ENCODE measurements at places on chromosomes 2 and 18.

DNA sequence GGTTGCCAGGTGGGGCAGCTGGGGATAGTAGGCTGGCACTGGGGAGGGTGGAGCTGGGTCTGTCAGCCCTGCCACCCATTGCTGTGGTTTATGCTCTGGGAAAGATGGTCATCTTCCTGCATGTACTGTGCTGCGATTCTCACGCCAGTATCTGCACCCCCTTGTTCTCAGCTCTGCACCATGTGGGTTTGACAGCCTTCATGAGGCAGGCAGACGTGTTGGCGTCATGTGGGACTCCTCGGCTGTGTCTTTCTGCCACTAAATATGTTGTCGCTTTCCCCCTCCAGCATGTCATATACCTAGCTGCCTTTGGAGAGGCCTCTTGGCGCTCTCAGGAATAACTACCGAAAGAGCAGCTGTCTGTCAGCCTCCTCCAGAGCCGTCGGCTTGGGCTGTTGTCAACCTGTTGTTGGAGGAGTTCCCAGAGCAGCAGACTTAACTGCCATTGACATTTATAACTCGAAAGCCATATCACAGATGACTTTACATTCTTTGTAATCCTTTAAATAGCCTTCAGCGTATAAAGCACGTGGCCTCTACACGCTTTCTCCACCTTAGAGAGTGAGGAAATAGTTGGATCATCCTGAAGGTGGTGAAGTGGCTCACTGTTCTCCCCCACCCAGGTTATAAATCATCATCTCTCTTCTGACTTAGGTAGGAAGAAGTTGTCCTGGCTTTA, 80.4 kb upstream of the MGAT5 start:
- DNase-seq = peak; percentile 65

DNA sequence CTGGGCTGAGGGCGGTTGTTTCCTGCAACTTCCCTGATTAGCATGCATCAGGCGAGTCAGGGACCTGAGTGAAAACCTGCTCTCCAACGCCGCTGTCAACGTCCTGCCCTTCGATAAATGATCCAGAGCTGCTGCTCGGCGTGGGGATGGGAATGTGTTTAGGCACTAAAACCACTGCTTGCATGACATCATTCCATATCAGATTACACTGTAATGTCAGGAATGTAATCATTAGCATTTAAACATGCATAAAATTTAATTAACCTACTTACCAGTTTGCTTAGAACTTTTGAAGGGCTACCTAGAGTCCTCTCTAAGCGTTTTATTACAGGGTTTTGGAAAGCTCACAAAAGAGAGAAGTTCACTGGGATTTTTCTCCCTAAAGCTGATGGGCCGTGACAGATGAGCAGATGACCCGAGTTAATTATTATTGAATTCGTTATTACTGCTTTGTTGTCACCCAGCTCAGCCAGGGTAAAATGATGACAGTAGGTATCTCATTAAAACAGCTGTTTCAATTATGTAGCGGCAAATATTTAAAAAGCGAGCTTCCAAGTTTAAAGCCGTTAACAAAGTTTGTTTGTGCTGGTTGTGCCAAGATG, 685.6 kb upstream of the SALL3 start:
- DNase-seq = no peak

GRCh38 chr2:43513216-43513615, 82.6 kb downstream of the THADA start:
- DNase-seq = no peak

DNA sequence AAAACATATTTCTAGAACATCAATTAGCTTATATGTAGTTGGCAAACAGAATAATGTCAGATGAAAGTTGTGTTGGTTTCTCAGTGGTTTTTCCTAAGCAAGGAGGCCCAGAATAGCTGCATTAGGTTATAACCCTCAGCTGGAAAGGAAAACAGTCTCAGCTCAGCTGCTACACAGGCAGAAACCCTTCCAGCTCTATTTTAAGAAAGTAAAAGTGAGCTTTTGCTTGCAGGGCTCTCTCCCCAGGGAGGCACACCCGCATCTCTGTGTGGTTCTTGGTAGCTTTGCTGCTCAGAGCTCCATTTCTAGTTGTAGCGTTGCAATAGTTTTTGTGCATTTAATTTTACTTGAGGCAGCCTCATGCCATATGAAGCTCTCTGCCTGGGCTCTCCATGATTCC, 54.6 kb downstream of the PIKFYVE start:
- no peak for DNase-seq

DNA sequence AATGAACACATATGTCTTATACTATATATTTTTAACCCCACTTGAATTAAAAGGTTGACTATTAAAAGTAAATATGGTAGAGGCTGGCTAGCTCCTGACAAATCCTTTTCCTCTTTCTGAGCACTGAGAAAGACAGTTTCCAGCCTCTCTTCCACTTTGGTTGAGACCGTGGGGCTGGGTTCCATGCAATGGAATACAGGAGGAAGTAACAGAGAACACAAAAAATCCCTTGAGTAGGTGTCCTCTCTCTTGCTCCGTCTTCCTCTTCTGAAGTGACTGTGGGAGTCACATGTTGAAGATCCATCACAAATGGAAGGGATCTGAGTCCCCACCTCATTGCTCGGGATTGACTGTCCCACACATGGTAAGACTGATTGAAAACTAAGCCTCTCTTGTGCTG, 36.6 kb upstream of the SIGLEC15 start:
- DNase-seq = no peak

GRCh38 chr2:127080226-127080937, 26.6 kb downstream of the BIN1 start:
- no peak for DNase-seq

- no peak for DNase-seq
Observed at GRCh38 chr2:144213797-144214196, 306.1 kb downstream of the ZEB2 start.

GRCh38 chr2:236001166-236001828, 166.9 kb downstream of the GBX2 start:
- DNase-seq = no peak

DNA sequence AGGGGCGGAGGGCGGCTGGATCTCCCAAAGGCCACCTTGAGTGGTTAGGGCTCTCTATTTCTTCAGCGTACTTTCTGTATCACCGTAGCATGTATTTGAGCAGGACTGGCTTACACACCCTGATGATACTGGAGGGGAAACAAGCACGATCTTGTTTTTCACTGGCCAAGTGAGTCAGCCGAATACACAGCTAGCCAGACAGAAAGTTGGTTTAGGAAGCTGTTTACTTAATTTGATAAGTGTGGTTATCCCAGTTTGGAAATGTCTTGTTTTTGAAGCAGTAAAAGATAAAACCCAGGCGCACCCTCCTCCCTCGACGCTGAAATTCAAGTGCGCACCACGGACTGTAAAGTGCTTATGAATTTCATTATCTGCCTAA, 582 bp downstream of the RIOK3 start:
- peak; percentile 30 for DNase-seq

- no peak for DNase-seq
Observed at GRCh38 chr2:150462770-150463169, 24.7 kb downstream of the RND3 start.

DNA sequence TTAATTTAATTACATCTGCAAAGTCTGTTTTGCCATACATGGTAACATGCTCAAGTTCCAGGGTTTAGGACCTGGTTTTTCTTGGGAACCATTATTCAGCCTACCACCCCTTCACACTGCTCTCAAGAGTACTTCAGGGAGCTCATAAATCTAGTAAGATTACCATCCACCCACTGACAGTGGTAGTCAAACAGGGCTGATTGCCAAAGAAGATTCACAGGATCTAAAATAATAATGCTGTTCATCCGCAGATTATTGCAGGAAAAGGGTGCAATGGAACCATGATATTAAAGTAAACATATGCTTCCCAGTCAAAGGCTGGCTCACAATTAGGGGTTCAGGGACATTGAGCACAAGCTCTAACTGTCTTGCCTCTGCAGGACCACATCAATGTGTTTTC, 148.0 kb upstream of the CYRIA start:
- peak; percentile 87 for DNase-seq

DNA sequence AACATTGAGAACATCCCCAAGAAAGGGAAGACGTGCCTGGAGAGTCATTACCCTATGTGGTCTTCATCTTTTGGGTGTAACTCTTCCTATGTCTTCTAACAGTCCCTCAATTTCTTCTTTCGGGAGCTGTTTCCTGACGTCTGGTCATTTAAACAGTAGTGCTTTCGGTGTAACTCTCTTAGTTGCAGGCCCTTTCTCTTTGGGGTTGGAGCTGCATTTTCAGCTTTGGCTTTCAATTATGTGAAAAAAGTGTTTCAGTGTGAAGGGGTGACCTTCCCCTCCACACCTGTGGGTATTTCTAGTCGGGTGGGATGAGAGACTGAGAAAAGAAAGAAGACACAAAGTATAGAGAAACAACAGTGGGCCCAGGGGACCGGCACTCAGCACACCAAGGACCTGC, 105.9 kb downstream of the CERS6 start:
- no peak for DNase-seq

GRCh38 chr2:11677136-11678055, 7.4 kb upstream of the NTSR2 start:
- no peak for DNase-seq

DNA sequence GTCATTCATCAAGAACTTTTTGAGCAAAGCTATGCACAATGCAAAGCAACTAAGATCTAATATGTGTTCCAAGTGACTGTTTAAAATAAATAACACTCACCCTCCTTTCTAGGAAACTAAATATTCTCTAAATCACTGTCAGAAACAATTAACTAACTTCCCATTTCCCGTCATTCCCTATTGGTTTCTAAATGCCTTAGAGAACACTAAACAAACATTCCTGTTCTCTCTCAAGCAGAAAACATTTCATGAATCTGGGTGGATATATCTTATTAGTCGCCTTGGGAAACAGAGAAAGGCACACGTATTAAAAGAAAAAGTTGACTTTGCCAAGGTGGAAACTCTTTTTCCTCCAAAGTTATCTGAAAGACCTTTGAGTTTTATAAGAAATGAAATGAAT, 735.2 kb downstream of the MBD2 start:
- no peak for DNase-seq

DNA sequence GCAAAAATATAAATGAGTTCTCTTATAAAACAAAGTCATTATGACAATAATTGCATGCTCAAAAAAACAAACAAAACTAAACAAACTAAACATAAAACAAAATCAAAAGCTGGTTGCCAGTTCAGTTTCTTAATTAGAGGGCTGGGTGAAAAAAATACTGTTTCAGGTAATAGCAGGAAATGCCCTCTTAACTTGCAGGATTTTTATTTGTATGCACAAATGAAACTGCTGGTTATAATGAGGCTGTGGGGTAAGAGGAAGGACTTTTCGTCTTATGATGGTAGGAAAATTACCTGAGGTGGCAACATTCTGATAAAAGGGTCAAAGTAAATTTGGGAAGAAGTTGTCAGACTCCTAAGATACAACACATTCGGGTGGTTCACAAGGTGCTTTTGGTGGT, 21.5 kb upstream of the CDKL4 start:
- no peak for DNase-seq

DNA sequence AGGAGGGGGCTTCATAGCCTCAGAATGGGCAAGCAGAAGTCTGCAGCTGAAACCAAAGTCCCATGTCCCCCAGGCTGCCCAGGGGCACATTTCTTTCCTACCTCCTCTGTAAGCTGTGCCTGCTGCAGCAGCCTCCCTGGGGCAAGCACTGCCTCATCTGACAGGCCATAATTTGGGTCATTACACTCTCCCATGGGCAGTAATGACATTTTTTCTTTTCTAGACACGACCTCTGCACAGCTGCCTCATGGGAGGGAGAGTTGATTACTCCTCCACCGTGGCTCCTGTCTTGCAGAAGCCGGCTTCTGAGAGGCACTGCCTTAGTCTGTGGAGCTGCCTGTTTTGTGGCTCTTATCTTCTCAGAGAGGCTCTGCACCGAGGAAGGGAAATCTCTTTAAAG, 268.9 kb downstream of the TDRD15 start:
- no peak for DNase-seq

DNA sequence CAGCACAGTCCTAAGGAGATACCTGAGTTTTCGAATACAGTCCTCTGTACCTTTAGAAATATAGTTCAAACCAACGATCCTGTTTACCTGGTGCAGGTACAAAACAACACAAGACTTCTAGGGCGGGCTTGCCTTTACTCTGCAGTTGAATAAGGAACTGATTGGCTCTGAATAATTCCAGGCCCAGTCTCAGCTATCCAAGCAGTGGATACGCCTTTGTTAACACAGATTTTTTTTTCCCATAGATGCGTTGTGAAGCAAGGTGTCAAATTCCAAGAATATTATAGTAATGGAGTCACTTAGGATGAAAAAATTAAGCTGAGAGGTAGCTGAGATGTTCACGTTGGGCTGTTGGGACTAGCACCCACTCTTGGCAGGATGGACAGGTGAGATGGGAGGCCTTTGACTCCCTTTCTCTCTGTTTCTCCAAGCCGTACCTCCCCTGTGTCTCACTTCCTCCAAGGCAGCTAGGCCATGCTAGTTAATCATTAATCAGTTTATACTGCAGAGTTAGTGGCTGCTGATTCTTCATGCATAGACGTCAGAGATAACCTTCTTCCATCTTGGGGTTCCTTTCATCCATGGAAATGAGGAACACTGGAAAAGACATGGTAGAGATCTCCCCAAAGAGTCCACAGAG, 380.8 kb upstream of the ACVR2A start:
- DNase-seq = no peak

All from NCI-H82 (cell line).